Activated CD8-positive, alpha-beta T cell treated with anti-CD3 and anti-CD28 coated beads, Interleukin-2, amount 10 ng/mL, durations not matched to agents 7 days and 5 days (primary cell): ENCODE measurements at places on chromosomes 13 and 19.

- H3K4me3 ChIP-seq = no peak overlapping the region
- DNase-seq = no peak
- H3K27ac ChIP-seq = no peak overlapping the region
- H3K4me1 ChIP-seq = no peaks in the 10 kb centered on the region
Measured at GRCh38 chr13:42735010-42735409, 46.4 kb upstream of the FAM216B start.

- no peaks in the 10 kb centered on the region for H3K27me3 ChIP-seq
- no peak overlapping the region for H3K4me3 ChIP-seq
- no peak overlapping the region for H3K27ac ChIP-seq
- no peaks in the 10 kb centered on the region for H3K4me1 ChIP-seq
Measured at GRCh38 chr13:107202371-107203023, 634.6 kb upstream of the ARGLU1 start.

GRCh38 chr19:34316741-34317301, 48.2 kb upstream of the GPI start:
- H3K27me3 ChIP-seq = no peaks in the 10 kb centered on the region
- H3K4me3 ChIP-seq = no peak overlapping the region
- DNase-seq = no peak
- H3K4me1 ChIP-seq = peaks cover 13% of the 10 kb centered on the region
- peaks cover 3% of the 10 kb centered on the region for H3K36me3 ChIP-seq
- no peak overlapping the region for H3K27ac ChIP-seq

DNA sequence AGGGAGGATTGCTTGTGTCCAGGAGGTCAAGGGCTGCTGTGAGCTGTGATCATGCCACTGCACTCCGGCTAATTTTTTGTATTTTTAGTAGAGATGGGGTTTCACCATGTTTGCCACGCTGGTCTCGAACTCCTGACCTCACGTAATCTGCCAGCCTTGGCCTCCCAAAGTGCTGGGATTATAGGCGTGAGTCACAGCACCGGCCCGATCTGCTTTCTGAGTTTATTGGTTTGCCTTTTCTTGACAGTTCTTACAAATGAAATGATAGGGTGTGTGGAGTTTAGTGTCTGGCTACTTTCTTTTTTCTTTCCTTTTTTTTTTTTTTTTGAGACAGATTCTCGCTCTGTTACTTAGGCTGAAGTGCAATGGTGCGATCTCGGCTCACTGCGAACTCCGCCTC, 848 bp downstream of the C19orf44 start:
- DNase-seq = no peak
- H3K27me3 ChIP-seq = no peaks in the 10 kb centered on the region
- H3K36me3 ChIP-seq = no peaks in the 10 kb centered on the region

DNA sequence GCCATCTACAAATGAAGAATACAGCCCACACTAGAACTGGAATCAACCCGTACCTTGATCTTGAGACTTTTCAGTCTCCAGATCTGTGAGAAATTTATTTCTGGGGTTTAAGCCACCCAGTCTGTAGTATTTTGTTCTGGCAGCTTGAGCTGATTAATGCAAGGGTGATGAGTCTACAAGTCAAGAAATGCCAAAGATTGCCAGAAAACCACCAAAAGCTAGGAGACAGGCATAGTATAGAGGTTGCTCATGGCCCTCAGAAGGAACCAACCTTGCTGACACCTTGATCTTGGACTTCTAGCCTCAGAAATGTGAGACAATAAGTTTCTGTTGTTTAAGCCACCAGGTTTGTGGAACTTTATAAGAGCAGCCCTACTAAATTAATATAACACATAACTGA, 428.2 kb upstream of the KLF12 start:
- H3K27ac ChIP-seq = no peak overlapping the region
- no peaks in the 10 kb centered on the region for H3K4me1 ChIP-seq
- no peak overlapping the region for H3K4me3 ChIP-seq
- H3K36me3 ChIP-seq = no peaks in the 10 kb centered on the region

DNA sequence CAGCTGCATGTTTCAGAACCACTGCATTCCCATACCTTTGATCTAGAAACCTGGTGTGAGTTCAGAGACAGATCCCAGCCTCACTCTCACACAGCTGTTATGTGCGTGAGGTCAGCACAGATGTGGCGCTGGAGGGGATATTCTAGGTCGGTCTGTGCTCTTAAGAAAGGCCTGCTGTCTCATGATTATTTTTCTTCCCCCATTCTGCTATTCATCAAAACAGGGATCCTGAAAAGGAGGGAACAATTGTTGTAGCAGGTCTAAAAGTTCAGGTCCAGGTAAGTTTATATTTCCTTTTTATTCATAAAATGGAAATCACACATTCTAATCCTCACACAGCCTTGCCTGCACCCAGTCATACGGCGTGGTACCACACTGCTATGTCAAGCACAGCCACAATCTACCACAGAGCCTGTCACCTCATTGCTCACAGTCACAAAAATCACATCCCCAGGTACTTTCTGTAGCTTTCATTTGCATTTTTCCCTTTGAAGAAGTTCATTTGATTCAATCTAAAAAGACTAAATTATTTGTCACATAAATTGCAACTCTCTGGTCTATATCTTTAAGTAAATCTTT, 867 bp downstream of the ZNF546 start:
- peaks cover 38% of the 10 kb centered on the region for H3K36me3 ChIP-seq
- peak overlapping the region; percentile 89 for H3K4me3 ChIP-seq
- DNase-seq = peak; percentile 36
- H3K4me1 ChIP-seq = peaks cover 32% of the 10 kb centered on the region
- H3K27me3 ChIP-seq = no peaks in the 10 kb centered on the region
- H3K27ac ChIP-seq = peak overlapping the region; percentile 94

DNA sequence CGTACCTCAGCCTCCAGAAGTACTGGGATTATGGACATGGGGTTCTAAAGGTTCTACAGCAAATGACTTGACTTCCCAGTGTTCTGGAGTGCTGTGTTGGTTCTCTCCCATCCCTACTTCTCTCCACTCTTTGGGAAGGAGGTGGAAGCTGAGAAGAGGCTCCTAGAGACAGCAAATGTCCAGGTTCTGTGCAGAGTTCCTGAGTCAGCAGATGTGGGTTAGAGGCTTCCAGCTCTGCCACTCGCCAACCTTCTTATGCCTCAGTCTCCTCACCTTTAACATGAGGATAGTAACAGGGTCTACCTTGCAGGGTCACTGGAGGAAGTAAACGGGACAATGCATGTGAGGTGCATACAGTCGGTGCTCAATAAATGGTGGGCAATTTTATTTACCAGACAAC, 80.5 kb upstream of the VSTM2B start:
- H3K4me1 ChIP-seq = no peaks in the 10 kb centered on the region
- H3K36me3 ChIP-seq = no peaks in the 10 kb centered on the region
- DNase-seq = no peak
- no peaks in the 10 kb centered on the region for H3K27me3 ChIP-seq
- no peak overlapping the region for H3K27ac ChIP-seq
- H3K4me3 ChIP-seq = no peak overlapping the region

- no peak overlapping the region for H3K27ac ChIP-seq
- H3K4me3 ChIP-seq = no peak overlapping the region
- H3K4me1 ChIP-seq = peaks cover 3% of the 10 kb centered on the region
- DNase-seq = no peak
Measured at GRCh38 chr19:34332027-34332760, 32.8 kb upstream of the GPI start.
